Activated naive CD4-positive, alpha-beta T cell treated with anti-CD3 and anti-CD28 coated beads, Interleukin-2, amount 50 U/mL, for 72 hours (primary cell): ENCODE measurements at places on chromosomes 2 and 18. TPM values are rescaled to one million over a fixed set of nuclear protein-coding genes. Genes with fewer than 3 reads are reported as not detected.

DNA sequence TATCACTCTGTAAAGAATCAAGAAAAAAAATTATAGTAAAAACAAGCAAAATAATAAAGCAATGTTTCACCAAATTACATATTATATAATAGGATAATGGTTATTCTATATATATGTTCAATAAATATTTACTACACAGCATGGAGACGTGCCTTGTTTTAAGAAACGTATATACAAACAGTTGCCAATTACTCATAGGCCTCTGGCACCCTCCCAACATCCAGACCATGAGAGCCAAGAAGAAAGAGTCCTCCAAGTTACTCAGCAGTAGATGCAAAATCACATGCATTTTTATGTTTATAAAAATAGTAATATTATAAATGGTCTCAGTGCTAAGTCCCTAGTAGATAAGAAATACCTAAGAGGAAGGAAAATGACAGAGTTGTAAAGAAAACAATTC lies 64.8 kb downstream of the REV1 start:
- DNase-seq, result no peak

GRCh38 chr2:189512879-189513278 lies 67.7 kb downstream of the SLC40A1 start:
- DNase-seq, result no peak

DNA sequence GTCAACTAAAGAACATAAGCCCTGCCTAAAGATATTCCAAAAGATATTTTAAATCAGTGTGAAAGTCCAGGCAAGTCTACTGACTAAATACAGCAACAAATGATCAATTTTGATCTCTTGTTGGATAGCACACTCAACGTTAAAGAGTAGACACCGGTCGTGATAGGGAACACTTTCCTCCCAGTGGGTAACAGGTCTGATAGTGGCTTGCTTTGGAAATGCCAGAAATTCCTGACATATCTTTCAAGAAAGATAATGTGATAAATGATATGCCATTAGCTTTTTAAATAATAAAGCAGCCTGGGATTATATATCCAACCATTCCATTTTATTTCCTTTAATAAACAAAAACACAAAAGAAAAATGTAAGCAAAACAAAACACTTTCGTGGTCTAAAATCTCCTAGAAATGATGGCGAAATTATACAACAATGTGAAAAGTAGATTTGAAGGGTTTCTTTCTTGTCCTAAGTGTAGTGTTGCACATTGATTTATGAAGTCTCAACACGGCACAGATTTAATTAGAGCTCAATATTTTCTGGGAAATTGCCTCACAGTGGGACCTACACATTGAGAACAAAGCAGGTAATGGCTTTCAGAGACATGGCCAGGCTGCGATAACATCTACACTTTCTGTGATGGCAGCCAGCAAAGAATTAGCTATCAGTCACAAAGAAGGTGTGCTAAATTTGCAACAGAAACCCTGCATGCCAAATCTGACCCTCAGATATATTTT lies 158.6 kb downstream of the PPP1R1C start:
- no peak for DNase-seq

DNA sequence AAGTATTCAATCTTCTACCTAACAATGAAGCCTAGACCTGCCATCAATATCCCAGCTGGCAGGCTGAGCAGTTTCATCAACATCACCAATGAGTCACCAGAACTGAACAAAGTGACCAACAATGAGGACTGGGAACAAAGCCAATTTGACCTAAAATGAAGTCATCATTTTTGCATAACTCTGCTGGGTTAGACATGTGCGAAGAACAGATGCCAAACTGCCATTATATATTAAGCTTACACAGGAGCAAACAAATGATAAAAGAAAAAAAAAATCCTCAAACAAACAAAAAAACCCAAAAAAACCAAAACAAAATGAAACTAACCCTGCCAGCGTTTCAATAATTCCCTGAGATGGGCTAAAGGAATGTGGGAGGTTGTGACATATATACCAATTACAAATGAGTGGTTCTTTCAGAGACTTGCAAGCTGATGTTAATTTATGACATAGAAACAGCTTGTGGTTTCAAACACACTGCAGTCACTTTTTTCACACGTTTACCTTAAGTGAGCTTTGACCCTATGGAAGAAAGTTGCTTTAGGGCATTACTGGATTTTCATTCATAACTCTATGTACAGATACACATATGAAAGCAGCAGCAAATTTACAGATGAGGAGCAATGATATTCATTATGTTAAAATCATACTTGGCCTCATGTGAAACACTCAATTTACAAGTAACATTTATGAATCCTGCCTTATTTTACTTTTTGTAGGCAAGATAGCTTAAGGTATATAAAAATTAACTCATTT lies 56.9 kb upstream of the CCDC141 start:
- no peak for DNase-seq

SLC30A3 gene
- 0.68 TPM for total RNA-seq
